ENCODE measurements at places on chromosomes 4 and X. TPM values are rescaled to one million over a fixed set of nuclear protein-coding genes. Genes with fewer than 3 reads are reported as not detected.
A peak's percentile ranks its signal among the peaks of the same experiment; 100 is the strongest.

DNA sequence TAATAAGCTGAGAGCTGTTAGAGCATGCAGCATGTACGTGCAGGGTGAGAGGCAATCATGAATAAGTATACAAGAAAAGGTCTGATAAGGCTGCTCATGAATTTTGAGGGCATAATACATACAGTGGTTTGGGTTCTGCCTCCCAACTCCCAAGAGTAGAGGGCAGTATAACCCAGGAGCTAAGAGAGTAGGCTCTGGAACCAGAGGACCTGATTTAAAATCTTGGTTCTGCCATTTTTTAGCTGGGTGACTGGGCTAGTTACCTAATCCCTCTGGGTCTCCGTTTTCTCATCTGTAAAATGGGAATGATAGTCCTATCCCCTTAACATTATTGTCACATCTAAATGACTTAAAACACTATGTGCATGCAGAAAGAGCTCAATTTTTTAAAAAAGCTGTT lies 85.3 kb downstream of the LNX1 start:
- DNase-seq = no peak

SPANXN4 gene
- not detected for polyA plus RNA-seq

DNA sequence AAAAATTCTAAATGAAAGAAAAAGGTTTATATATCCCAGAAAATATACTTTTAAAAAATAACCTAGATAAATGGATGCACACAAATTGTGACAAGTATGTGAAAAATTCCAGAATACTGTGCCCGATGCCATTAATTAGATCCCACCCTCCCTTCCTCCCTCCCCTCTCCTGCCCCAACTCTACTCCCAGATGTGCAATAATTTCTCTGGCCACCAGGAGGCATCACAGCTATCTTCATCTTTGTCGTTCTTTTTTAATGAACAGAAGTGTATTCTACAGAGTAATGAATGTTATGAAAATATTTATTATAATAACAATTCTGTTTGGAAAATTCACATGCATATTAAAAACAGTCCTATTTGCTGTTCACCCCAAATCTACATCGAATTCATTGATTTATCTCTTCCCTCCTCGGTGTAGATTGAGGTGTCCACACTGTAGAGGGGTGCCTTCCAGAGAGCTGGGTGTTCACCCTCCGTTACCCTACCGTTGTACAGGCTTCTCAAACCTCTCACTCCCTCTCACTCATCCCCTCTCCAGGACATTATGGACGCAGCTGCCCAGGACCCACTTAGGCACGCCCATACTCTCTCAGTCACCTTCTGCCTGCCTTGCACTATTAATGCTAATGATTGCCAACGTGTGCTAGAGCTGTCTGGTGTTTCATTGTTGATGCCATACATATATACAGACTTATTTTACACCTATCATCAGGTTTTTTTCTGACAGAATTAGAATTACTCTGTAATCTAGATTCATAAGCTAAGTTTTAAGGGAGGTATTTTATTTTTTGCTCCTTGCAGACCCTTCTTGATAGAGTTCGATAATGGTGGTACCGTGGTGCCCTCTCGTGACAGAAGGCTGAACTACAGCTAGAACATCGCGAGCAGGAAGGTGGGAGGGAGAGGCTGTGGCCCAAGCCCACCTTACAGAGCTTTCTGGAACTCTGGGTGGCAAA lies 14.1 kb downstream of the RAB40AL start:
- DNase-seq = peak; percentile 25

USP17L29 gene
- not detected for polyA plus RNA-seq

DNA sequence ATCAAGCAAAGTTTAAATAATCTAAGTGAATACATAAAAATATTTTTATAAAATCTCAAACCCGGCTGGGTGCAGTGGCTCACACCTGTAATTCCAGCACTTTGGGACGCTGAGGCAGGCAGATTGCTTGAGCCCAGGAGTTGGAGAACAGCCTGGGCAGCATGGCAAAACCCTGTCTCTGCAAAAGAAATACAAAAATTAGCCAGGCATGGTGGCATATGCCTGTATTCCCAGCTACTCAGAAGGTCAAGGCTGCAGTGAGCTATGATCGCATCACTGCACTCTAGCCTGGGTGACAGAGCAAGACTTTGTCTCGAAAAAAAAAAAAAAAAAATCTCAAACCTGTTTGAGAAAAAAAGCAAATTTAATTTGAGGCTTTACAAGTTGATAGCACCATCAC lies 96.9 kb upstream of the GPR34 start:
- DNase-seq = no peak

- DNase-seq = no peak
Measured at GRCh38 chr4:41475402-41475801, 62.6 kb upstream of the LIMCH1 start.

DNA sequence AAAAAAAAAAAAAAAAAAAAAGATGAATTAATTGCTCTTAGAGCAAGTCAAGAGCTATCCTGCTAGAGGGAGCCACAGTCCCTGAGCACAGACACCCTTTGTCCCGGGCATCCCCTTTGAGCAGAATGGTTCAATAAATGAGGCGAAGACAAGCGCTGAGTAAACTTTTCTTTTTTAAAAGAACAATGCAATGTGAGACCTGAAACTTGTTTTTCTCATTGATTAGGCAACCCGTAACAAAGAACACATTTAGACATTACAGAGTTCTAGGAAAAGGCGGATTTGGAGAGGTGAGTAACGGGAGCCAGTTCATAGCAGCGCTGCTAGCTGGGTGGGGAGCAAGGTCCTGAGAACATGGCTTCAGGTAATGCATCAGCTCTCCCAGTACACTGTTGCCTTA lies 46.1 kb downstream of the GRK4 start:
- DNase-seq = no peak

GRCh38 chr4:36214735-36215485 lies 29.4 kb downstream of the ARAP2 start:
- no peak for DNase-seq

GRCh38 chrX:111483881-111484280 lies 27.6 kb upstream of the SERTM2 start:
- DNase-seq = no peak

- DNase-seq = no peak
Measured at GRCh38 chr4:48112017-48112667, 21.9 kb downstream of the TXK start.

RBM46 gene
- polyA plus RNA-seq = not detected

DNA sequence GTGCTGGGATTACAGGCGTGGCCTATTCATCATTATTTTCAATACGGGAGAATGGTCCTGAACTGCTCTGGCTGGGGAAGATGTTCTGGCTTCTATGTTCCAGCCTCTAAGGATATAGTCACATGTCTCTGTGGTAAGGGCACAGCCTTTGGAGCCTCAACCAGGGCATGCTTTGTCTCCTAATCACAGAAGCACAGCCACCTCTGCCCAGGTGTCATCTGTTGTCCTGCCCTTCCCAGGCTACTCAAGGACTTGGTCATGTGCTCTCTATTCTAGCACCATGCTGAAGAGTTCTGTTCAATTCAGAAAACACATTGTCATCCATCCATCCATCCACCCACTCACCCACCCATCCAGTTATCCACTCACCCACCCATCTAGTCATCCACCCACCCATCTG lies 29.5 kb downstream of the ASMTL start:
- DNase-seq = no peak

ASB9 gene
- polyA plus RNA-seq = 10.5 TPM

DNA sequence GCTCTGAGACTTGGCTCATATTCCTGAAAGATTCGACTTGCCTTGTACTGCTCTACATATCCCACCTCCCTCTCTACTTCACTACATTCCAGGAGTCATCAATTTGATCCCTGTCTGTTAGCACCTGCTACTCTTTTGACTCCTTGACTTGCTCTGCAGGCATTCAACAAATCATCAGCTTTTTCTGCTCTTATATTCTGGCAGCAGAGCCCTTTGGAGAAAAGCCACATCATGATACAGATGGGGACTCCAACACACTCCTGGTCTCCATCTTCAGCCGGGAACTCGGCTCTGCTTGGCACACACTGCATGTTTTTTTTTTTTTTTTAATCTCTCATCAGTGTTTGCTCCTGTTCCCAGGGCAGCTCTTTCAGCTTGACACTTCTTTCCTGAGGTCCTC lies 293.2 kb upstream of the LCORL start:
- DNase-seq = no peak

GRCh38 chr4:159555873-159556272 lies 453.0 kb downstream of the RAPGEF2 start:
- no peak for DNase-seq

LEF1 gene
- 68.6 TPM for polyA plus RNA-seq

DNA sequence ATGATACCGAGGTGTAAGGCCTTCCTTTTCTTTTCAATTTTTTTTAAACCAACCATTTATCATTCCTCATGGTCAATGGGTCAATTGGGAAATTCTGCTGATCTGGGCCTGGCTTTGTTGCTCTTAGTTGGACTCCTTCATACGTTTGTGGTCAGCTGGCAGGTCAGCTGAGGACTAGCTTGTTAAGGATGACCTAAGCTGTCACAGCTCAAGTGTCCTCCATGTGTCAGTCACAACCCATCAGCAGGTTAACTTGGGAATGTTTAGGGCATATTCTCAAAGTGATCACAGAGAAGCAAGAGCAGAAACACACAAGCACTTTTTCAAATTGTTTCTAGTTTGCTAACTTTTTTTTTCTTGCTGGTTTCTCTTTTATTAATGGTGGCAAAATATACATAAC lies 117.4 kb upstream of the MAB21L2 start:
- no peak for DNase-seq

- DNase-seq = no peak
Measured at GRCh38 chr4:43339435-43339834, 446.9 kb downstream of the GRXCR1 start.

GRCh38 chr4:182901337-182901736 lies 15.8 kb downstream of the DCTD start:
- DNase-seq = no peak

KLHL4 gene
- polyA plus RNA-seq = 7.6 TPM

G3BP2 gene
- polyA plus RNA-seq = 189 TPM

DNA sequence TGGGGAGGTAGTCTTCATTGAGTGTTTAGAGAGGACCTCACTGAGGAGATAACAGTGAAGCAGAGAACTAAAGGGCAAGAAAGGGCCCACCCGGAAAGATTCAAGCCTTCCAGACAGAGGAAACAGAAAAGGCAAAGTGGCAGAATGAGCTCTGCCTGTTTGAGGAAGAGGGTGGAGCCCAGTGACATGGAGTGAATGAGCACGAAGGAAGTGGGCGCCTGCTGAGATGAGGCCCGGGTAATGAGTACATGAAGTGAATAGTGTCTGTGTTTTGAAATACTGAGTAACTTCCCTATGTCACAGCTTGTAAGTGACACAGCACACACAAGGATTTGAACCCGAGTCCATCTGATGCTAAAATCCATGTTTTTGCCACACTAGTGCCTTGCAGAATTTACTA lies 32.5 kb upstream of the TLR2 start:
- no peak for DNase-seq

GRCh38 chr4:152965611-152966010 lies 29.5 kb downstream of the FHDC1 start:
- no peak for DNase-seq

GRCh38 chrX:67546496-67547423 lies 2.9 kb downstream of the AR start:
- DNase-seq = no peak

DNA sequence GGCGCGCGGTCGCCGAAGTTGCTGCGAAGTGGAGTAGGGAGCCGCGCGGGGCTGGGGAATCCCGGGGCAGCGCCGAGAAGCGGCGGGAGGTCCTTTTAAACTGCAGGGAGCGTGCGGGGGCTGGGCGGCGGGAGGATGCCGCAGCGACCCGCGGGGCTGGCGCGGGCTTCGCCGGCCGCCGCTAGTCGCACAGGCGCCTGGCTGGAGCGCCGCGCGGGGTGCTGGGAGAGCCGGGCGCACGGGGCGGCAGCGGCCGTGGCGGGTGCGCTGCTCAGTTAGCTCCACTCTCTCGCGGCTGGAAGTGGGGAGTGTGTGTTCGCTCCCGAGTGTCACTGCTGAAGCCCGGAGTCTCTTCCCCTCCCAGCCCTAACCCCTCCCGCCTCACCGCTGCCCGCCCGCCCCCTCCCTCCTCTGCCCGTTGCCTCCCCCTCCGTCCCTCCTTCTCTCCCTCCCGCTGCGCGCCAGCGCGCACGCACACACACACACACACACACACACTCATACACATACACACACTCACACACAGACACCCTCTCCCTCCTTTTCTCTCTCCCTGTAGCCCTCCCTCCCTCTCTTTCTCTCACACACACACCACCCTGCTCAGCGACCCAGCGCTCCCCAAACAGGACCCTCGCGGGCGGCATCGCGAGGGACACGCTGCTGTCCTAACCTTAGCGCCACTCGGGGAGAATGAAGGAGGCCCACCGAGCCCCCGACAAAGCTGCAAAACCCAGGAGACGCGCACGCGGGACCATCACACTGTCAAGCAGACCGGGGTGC lies at the start of gene NDNF:
Gene NDNF, minus strand, starts transcription at position 312 of the 780 bp plus-strand sequence. CDS start 26,698 bp downstream, outside the sequence.
- no peak for DNase-seq

DNA sequence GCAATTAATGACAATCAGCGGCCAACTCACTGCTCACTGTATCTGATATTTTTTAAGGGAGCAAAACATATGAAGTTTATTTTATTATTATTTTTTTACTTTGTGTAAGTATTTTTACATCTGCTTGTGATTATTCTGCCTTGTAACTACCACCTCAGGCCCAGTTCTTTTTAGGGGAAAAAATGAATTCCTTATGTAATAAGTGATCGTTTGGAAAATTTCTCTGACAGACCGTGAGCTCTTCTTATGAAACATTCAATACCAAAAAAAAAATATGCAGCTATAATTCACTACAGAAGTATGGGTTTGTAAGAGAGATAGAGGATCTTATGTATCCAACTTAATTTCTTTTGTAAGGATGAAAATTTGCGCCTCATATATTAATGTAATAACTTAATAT lies 33.5 kb upstream of the STOX2 start:
- DNase-seq = no peak

GRCh38 chr4:20474119-20474518 lies 222.4 kb downstream of the SLIT2 start:
- DNase-seq = peak; percentile 19

DNA sequence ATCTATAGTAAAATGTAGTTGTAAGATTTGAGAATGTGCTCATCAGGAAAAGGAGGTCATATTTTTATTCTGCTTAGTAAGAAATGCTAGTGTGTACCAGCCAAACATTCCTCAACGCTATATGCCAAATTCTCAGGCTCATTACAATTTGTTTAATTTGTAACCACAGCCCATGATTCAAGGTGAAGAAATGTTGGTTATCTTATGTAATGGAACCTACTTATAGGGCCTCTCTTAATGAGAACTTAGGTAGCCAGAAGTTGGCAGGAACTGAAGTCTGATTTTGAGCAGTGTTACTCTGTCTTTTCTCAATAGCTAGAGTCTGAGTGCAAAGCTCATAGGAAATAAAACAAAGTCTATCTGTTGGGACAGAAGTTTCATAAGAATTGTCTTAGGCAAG lies 595.0 kb downstream of the GLUD2 start:
- no peak for DNase-seq
